ENCODE measurements at places on chromosomes 16 and 17.
A peak's percentile ranks its signal among the peaks of the same experiment; 100 is the strongest.

GRCh38 chr16:11721781-11722467 is 20.7 kb downstream of the TXNDC11 start:
- DNase-seq: no peak

GRCh38 chr17:10089196-10089804 is 109.1 kb downstream of the GAS7 start:
- peak; percentile 46 for DNase-seq

DNA sequence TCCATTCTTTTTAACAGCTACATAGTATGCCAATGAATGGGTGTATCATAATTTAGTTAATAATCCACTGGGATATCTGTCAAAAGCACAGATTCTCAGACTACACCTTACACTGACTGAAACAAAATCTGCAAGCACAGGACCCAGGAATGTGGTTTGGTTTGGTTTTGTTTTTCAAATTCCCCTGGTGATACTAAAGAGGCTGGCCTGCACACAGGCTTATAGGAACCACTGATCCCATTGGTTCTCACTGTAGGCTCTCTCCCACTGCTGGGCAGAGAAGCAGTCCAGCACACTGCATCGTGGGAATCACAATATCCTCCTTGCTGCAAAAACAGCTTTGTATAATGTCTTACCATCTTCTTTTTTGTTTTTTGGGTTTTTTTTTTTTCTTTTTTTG is 67.1 kb downstream of the TEX14 start:
- no peak for DNase-seq

DNA sequence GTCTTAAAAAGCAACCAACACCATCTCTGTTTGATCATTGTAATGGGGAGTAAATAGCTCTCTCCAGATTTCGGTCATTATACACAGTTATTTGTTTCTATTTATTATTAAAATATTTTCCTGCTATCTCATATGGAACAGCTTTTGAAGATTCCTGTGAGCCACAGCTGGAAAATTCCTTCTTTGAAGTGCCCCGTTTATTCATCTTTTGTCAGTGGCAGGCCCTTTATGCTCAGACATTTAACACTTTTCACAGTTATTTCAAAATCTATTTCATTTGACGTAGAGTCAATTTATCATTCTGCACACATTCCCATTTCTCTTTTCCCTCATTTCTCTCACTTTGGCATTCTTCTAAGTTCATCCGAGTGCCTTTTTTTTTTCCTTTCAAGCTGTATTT is 245.9 kb upstream of the ELAC2 start:
- DNase-seq: no peak

DNA sequence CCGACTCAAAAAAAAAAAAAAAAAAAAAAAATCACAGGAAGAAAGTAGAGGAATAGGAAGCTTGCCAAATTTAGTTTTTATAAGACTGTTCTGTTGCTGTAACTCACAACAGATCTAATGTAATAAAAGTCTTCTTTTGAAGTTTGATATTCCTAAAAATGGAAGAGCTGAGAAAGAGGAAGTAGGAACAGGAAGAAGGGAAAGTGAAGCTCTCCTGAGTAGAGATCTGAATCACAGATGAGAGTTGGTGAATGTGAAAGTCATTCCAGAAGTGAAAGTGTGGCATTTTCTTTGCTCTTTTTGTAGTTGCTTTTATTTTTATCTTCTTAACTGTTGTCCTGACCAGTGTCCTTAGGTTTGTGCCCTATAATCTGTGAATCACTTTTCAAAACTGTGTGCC is 2.1 kb downstream of the NMT1 start:
- DNase-seq: peak; percentile 47

- DNase-seq: peak; percentile 61
Measured at GRCh38 chr16:10172848-10173655, 9.2 kb downstream of the GRIN2A start.

GRCh38 chr17:31068291-31068690 is 26.5 kb upstream of the NF1 start:
- DNase-seq: peak; percentile 54

DNA sequence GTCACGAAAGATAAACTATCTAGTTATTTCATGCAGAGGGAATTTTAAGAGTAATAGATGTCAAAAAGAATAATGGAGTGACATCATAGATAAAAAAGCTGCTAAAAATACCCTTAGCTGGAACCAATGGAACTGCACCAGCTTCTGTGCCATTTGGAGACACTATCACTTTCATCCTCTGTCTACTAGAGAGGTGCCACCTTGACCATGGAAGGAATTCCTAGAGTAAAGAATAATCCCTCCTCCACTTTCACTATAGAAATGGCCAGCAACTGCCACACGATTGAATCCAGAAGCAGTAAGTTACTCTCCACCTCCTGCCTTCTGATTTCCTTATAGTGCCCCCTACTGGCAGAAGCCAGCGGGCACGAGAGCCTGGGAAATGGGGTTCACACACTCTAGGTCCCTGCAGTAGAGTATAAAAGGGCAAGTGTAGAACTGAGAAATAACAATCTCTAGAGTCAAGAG is 2.8 kb upstream of the ALDH3A2 start:
- peak; percentile 22 for DNase-seq
